ENCODE measurements at places on chromosomes 13 and 19.
A peak's percentile ranks its signal among the peaks of the same experiment; 100 is the strongest.

- no peak for DNase-seq
Measured at GRCh38 chr13:98913741-98914140, 64.1 kb downstream of the DOCK9 start.

DNA sequence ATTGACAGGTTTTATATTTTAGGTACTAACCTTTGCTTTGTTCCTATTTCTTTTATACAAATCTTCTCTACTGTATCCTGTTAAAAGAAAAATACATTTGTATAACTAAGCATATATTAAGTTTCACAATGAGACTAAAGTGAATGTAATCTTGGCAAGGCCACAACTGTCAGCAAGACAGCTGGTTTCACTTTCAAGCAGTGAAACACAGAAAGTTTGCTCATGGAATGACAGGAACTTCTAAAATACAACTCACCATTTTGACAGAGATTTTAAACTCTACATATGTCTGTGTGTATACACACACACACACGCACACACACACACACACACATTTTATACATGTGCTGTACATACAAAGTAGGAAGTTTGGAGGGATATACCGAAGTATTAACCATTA, 53.3 kb downstream of the PARP4 start:
- peak; percentile 76 for DNase-seq

DNA sequence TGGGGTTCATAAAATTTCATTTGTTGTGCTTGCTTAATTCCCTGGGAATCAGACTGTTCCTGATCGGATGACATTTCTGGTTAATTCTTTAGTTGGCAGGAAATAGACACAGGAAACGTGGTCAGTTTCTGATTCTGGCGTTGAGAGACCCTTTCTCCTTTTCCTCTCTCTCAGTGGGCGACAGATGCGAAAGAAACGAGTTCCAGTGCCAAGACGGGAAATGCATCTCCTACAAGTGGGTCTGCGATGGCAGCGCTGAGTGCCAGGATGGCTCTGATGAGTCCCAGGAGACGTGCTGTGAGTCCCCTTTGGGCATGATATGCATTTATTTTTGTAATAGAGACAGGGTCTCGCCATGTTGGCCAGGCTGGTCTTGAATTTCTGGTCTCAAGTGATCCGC, 10.8 kb downstream of the LDLR start:
- DNase-seq = no peak

- DNase-seq = peak; percentile 69
Measured at GRCh38 chr19:19900139-19900728, 512 bp upstream of the ZNF93 start.

GRCh38 chr19:2721570-2722540, 683 bp upstream of the DIRAS1 start:
- DNase-seq = no peak

DNA sequence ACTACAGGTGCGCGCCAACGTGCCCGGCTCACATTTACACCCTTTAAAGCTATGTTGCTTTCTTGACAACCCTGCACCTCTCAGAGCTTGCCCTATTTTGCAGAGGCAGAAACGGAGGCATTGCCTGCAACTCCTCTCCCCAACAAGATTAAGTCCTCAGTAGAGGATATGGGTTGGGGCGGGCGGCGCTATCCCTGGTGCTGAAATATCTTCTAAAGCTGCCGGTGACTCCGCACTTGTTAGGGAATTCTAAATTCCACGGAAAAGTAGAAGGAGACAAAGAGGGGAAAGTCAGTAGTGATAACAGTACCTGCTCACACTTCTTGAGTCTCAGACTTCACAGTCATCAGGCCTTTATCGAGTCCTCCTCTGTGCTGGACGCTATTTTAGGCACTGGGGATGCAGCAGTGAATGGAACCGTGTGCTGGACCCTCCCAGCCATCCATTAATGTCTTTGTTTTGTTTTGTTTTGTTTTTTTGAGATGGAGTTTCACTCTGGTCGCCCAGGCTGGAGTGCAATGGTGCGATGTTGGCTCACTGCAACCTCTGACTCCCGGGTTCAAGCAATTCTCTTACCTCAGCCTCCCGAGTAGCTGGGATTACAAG, 18.0 kb downstream of the SLC5A5 start:
- peak; percentile 79 for DNase-seq

DNA sequence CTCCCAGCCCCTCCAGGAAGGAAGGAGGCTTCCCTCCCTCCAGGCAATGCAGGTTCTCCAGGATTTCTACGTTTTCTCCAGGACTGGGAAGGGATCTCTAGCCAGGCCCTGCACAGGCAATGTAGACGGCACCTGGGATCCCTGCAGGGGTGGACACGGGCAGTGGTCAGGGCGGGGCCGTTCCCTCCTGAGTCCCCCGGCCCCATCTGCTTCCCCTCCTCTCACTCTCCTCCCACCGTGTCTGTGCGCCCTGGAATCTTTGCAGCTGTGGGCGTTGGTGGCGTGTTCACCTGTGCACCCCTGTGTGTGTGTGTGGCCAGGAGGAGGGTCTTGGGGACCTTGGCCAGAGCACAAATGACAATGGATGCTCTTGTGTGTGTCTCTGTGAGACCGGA, 10.0 kb downstream of the NRTN start:
- DNase-seq = no peak

- DNase-seq = no peak
Measured at GRCh38 chr13:37366044-37366770, 232.4 kb downstream of the POSTN start.

DNA sequence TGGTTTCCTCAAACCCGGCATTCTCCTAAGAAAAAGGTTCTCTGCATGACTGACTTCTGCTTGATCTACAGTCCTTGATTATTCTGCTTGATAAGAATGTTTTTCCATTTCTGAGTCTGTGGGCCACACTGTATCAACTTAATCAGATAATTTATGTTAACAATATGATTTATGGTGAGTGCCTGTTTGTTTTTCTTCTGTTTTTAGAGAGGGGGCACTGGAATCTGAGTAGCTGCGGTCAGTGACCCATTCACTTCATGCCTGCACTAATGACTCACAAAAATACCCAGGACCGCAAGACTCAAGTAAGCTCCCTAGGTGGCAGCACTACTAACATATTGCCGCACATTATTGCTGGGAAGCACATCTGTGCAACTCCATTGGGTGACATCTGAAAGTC, 542.3 kb upstream of the ATXN8OS start:
- no peak for DNase-seq

DNA sequence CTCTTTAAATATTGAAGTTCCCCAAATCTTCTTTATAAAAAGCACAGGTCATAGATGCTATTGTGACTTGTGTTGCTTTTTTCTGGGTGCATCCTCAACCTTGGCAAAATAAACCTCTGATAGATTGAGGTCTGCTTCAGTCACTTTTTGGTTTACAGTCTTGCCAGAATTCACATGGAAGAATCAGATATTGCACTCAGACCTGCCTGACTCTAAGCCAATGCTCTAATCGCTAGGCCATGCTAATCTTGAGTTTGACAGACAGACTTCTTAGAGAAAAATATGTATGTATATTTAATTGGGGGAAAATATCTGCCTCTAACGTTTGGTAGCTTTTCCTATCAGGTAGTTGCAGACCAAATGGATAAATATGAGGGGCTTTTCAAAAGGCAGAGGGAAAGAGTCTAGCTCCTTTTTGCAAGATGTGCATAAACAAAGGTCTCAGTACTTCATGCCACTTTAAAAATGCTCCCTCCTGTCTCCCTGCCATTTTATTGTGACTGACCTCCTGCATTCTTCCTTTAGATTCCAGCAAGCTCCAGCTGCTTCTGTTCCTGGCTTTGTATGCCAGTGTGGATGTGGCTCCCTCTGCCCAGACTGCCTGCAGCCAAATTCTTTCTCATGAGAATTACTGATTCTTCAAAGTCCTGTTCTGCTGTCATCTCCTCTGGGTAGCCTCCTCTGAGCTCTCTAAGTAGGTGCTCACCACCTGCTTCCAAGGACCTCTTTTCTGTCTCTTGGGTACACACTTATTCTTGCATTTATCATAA, 42.4 kb upstream of the RFC3 start:
- DNase-seq = no peak

GRCh38 chr19:35037716-35038622, 3.6 kb upstream of the HPN start:
- peak; percentile 56 for DNase-seq

DNA sequence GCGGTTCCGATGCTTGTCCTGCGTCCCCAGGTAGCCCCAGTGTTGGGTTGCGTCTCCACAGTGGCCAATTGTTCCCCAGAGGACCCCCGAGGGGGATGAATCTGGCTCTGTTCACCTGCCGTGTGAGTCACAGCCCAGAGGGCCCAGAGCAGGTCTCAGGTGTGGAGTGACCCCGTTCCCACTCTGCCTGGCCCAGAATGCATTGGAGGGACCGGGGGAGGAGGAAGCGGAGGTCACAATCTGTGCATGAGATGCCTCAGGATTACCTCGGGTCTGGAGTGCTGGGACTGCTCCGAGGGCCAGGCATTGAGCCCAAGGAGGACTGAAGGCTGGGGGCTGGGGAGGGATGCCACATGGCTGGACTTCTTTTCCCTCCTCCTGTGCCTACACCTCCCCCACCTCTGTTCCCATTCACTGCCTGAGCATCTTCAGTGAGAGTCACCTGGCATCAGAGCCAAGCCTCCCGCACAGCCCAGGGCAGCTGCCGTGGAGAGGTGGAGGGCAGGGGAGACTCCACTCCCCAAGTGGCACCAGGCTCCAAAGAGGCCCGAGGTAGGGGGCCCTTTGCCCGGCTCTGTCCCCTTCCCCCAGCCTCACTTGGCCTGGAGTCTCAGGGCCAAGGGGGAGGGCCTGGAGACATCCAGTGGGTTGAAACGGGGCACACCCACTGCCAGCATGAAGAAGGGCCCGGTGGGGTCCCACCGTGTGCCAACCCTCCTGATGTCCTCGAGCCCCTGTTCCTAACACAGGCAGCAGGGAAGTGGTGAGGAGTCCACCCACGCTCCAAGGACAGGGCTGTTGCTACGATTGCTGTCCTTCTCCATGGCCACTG, 81.1 kb downstream of the CHST8 start:
- no peak for DNase-seq

DNA sequence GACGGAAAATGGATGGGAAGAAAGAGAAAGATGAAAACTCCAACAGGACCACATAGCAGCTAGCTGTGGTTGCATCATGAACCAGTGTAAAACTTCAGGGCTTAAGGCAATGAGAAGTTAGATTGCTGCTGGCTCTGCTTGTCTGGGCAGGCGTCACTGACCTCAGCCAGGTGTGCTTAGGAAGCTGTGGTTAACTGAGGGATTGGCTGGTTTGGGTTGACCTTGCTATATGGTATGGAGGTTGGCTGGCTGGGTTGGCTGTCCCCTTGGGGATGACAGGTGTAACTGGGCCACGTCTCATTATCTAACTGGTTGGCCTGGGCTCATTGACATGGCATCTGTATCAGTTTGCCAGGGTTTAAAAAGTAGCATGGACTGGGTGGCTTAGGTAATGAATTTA, 40.9 kb downstream of the NLRP4 start:
- DNase-seq = no peak

DNA sequence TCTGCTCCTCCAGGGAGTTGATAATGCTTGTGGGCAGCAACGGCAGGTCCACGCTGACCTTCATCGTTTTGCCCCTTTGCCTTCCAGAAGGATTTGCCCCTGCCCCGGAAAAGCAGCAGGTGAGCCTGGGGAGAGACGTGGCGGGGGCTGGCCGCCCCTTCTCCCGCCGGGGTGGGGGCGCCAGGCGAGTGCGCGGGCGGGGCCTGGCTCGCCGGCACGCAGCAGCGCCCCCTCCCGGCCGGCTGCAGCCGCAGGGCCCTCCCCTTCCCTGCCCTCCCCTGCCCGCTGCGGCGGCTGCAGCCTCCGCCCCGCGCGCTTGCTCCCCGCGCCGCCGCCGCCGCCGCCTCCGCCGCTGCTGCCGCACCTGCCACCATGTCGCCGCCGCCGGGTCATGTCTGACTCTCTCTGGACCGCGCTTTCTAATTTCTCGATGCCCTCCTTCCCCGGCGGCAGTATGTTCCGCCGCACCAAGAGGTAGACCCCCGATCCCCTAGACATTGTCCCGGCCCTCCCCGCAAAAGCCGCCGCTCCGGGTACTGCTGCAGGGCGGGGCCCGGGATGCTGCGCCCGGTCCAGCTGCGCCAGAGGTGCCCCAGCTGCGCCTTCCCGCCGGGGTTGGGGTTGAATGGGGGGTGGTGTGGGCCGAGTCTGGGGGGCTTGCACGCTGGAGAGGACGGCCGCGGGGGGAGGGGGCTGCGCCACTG, at the start of gene MAST1:
MAST1 (plus strand) TSS at position 334 of the 704 bp plus-strand sequence; CDS start at position 392, 58 bp downstream.
- DNase-seq = peak; percentile 86

All from GM03348 (cell line).